NCI-H1092 (cell line): ENCODE measurements at places on chromosomes 2 and 18.

DNA sequence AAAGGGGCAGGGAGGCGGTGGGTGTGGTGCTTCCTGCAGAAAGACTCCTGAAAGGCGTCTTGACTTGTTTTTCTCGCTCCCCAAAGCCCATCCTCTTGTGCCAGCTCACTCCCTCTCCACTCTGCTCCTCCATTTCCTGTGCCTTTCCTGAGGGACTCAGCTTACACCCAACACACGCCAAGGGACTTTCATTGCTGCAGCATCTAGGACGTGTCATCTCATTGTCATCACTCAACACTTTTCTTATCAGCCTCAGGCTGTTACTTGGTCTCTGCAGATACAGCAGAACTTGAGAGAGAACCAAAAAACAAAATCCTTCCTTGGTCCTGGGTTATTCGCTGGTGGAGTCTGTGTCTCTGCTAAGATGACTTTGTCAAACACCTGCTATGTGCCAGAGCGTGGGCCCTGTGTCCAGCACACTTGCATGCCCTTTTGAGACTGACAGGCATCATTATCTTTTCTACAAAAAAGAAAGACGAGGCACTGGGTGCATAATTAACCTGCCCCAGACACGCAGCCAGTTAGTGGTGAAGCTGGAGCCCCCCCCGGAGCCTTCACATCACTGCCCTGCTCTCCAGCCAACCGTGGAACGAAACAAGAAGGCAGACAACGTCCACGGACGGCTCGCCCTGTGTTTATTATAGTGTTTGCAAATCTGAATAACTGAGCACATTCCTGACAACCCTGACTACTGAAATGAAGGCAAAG lies 261.7 kb upstream of the HDAC4 start:
- no peak for DNase-seq

DNA sequence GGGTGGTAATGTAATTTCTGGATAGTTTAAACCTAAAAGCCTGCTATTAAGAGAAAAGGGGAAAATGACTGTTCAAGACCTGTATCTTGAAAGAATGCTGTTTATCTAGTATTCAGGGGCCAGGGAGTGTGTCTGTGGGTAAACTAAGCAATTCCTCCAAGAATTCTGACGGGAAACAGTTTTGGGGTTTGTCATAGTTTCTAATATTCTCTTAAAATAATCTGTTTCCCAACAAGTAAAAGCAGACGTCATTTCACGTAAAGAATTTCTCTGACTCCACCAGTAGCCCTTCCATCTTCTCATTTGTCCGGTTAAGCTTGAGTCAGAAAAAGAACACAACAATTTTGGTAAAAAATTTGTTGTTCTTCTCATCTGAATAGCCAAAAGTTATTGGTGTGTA lies 232.1 kb upstream of the EPAS1 start:
- DNase-seq: no peak

DNA sequence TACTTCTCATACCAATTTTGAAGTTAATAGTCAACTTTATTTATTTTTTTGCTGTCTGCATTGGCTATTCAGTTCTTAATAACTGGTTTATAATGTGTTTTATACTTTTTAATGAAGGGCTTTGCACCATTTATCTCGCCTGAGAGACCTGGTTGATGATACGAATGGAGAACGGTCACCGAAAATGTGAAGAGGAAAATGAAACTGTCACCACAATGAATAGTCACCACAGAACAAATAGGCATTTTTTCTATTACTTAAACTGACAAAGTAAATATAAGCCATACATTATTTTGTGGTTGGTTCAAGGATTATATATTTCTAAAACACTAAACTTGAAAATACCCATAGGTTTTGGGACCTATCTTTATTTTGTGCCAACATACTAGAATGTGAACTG lies 20.4 kb downstream of the C18orf54 start:
- DNase-seq: no peak

DNA sequence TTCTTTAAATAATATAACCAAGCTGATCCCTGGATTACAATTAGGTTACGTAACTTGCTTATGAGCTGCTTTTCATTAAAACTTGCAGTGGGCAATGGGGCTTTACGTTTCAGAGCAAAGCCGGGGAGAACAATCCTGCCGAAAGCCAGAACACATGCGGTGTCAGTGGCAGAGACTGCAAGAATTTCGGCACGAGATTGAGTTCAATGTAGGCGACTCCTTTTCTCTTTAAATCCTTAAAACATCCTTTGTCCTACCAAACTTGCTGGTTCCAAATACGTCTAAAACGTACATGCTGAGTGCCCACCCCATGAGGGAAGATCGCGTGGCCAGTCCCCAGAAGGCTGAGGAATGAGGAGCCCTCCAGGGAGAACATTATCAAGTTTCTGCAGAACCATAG lies 36.8 kb upstream of the NCOA1 start:
- no peak for DNase-seq

GRCh38 chr2:141341444-141341843 lies 789.4 kb downstream of the LRP1B start:
- no peak for DNase-seq

GRCh38 chr2:88187927-88188326 lies 17.8 kb downstream of the THNSL2 start:
- DNase-seq: no peak

GRCh38 chr2:222309361-222309760 lies 10.6 kb upstream of the PAX3 start:
- DNase-seq: no peak

DNA sequence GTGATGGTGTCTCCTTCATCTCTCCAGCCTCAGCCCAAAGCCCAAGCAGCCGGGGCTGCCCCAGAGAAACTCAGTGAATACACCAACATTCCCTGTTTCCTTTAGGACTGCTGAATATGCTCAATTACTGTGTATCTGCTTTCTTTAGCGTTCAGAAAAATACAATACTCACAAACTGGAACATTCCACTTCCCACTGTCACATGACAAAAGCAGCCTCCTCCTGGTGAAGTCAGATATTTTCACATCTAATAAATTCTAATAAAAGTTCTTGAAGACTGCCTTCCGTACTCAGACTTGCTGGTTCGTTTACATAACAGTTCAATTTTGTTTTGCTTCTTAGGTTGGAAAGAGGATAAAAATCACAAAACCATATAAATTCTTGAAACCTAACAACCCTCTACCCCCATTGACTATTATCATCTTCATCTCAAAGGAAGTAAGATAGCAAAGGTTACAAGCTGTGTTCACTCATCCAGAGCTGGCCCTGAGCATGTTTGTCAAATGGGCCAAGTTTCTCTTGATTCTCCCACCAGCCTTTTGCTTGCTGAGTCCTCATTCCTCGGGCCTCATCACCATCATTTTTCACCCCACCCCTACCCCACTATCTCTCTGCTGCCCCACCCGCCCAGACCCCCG lies 190.8 kb upstream of the HNRNPA3 start:
- DNase-seq: no peak

DNA sequence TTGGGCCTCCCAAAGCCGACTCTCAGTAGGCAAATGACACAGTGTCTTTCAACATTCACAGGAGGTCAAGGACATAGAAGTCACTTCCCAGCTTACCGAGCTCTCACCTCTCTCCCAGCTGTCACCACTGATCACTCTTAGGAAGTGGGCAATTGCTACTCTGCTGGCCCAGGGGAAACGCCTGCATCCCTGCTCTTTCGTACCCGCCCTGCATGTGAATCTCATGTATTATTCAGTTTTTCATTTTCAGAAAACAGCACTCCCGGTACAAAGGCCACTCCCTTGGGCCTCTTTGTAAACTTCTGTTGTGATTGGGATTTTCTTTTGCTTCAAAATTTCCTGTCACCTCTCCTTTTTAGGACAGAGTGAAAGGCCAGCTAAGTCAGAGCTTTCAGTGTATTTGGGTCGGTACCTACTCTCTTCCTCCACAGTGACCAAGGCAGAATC lies 15.4 kb downstream of the MRPL44 start:
- no peak for DNase-seq

GRCh38 chr2:217512259-217512658 lies 490.5 kb downstream of the TNS1 start:
- DNase-seq: no peak

DNA sequence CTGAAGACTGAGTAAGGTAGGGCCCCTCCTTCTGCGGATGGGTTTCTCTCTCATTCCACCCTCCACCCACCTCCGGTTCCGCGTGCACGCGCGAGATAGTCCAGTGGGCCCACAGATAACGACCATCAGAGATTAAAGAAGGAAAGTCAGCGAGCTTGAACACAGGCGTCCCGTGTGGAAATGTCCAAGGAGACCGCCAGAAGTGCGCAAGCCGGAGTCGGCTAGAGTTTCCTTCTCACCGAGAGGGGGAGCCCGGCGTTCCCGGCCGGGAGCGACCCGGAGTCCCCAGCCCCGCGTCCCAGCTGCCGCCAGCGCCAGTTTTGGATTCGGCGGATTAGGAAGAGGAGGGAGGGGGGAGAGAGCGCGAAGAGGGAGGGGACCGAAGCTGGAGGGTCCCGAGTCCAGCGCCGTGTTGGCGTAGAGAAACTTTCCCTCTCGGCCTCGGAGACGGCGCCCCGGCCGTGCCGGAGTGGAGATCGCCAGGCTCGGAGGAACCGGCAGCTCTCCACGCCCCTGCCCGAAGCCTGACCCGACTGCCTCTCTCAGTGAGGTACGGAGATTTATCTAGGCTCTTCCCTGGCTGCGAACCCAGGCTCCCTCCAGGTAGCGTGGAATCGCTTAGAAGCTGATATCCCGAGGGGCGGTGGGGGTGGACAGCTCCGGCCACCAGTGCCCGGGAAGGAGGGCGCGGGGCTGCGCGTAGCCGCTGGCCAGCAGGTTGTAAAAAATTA lies at the start of gene GULP1:
Gene GULP1, plus strand, starts transcription at position 258 of the 731 bp plus-strand sequence. CDS start 185,829 bp downstream, outside the sequence.
- DNase-seq: peak; percentile 11

GRCh38 chr2:19131871-19132270 lies 226.6 kb downstream of the OSR1 start:
- DNase-seq: no peak

- no peak for DNase-seq
Measured at GRCh38 chr2:112153501-112153900, 15.3 kb downstream of the FBLN7 start.

GRCh38 chr2:162256591-162256991 lies 13.3 kb upstream of the FAP start:
- no peak for DNase-seq

DNA sequence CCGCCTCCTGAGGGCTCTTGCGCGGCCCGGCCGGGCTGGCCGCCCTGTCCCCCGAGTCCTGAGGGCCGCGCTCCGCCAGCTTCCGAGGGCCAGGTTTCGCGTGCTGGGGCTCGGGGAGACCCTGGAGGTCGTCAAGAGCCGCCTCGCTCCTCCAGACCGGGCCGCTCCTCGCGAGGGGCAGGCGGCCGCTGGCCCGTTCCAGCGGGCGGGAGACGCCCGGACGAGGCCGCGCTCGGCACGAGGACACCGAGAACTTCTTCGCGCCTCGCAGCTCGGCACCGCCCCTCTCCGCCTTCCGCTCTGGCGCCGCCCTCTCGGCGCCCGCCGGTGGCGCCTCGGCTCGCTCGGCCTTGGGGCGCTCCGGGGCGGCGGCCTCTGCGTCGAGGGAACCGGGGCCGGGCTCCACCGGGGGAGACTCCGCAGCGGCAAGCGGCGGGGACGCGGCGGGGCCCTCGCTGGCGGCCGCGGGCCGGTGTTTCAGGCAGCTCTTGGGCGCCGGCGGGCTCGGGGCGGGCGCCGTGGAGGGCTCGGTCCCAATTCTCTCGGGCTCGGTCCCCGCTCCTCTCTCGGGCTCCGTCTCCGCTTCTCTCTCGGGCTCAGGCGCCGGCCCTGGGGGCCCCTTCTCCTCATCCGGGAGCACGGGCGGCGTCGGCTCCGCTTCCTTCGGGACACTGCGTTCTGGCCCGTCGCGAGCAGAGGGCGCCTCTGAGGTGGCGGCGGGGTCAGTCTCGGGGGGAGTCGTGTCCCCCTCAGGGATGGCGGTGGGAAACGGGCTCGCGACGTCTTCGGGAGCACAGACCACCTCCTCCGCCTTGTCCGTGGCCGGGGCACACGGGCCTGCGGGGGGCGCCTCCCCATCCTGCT lies 91.6 kb upstream of the MGAT4A start:
- no peak for DNase-seq

DNA sequence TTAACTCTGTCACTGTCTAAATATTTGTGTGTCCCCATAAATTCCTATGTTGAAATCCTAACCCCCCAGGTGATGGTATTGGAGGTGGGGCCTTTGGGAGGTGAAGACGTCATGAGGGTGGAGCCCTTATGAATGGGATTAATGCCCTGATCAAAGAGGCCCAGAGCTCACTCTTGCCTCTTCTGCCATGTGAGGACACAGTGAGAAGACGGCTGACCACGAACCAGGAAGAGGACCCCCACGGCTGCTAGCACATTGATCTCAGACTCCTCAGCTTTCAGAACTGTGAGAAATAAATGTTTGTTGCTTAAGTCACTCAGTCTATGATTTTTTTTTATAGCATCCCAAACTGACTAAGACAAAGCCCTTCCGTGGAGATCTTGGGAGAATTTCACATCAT lies 71.2 kb downstream of the BCL2L11 start:
- DNase-seq: no peak

GRCh38 chr2:97651114-97651513 lies 5.3 kb downstream of the COX5B start:
- no peak for DNase-seq

DNA sequence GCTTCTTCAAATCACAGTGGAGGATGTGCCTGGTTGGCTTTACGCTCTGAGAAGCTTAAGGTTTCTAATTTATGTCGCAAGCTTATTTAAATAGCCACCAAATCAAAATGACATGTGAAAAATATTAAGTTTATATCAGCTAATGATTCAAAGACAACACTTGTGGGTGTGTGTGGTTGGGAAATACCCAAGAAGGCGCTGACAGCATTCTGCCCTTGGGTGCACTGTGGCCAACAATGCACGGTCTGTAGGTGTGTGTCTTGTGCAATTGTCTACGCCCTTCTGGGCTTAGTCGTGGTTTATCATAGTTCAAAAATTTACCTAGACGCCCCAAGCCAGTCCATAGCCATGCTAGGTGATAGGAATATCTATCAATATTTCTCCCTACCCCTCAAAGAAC lies 60.9 kb downstream of the KCTD1 start:
- no peak for DNase-seq

GRCh38 chr2:39356922-39357639 lies 80.0 kb downstream of the MAP4K3 start:
- DNase-seq: no peak

GRCh38 chr2:26500406-26500805 lies 22.5 kb upstream of the OTOF start:
- DNase-seq: no peak

DNA sequence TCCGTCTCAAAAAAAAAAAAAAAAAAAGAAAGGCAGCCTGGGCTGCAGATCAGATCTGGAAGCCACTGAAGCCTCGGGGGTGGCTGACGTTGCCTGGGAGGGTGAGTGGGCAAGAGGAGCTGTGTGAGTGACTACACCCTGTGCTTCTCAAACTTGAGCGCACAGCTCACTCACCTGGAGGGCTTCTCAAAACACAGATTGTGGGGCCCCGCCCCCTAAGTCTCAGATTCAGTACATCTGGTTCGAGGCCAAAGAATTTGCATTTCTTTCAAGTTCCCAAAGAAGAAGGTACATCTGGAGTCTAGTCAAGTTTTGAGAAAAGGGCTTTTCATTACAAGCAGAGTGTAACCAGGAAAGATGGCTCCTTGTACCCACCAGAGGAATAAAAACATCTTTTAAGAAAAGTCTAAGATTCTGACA lies 97.7 kb upstream of the CAB39 start:
- no peak for DNase-seq
